Left kidney (tissue), 8 donors: ENCODE measurements at places on chromosomes 3 and 15. TPM values are rescaled to one million over a fixed set of nuclear protein-coding genes. Genes with fewer than 3 reads are reported as not detected.

PAQR9 gene
- polyA plus RNA-seq = 0.68 TPM

KLHL6 gene
- polyA plus RNA-seq = 1.1 TPM

TMEM207 gene
- 18.1 TPM for polyA plus RNA-seq

NUSAP1 gene
- polyA plus RNA-seq = 148 TPM

PATL2 gene
- 1.4 TPM for polyA plus RNA-seq

NRG4 gene
- 10.2 TPM for polyA plus RNA-seq

CCDC39 gene
- polyA plus RNA-seq = 9.8 TPM

PRSS50 gene
- 3.2 TPM for polyA plus RNA-seq

HRG gene
- polyA plus RNA-seq = 2.0 TPM

SCN5A gene
- polyA plus RNA-seq = 1.4 TPM

EFCAB12 gene
- polyA plus RNA-seq = 5.9 TPM

RNF7 gene
- 97.5 TPM for polyA plus RNA-seq

HIGD2B gene
- polyA plus RNA-seq = not detected

SLC28A1 gene
- 7.5 TPM for polyA plus RNA-seq

CDHR4 gene
- polyA plus RNA-seq = 0.28 TPM

SUCNR1 gene
- 8.0 TPM for polyA plus RNA-seq

RTP4 gene
- 0.70 TPM for polyA plus RNA-seq

PLCB2 gene
- polyA plus RNA-seq = 10.8 TPM

IL17RE gene
- 18.6 TPM for polyA plus RNA-seq

GRM2 gene
- polyA plus RNA-seq = 0.52 TPM
